ENCODE measurements at places on chromosomes 16 and 17.

DNA sequence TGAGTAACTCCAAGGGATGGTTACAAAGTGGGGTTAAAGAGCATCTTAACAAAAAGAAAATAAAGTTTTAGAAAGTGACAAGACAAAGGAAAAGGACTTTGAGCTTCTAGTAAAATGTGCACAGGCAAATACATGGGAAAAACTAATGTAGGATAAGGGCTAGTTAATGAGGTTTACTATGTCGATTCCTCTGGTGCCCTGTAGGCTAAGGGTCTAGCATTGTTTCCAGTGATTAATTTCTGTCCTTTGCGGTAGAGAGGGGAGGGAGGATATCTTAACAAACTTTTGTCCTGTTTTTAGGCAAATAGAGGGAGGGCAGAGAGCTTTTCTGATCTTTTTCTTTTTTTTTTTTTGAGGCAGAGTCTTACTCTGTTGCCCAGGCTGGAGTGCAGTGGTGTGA lies 96.6 kb upstream of the SIAH1 start:
- DNase-seq: no peak

- DNase-seq: no peak
Observed at GRCh38 chr16:83977056-83977815, 9.2 kb downstream of the NECAB2 start.

- no peak for DNase-seq
Observed at GRCh38 chr17:6536566-6537065, 19.7 kb downstream of the PITPNM3 start.

DNA sequence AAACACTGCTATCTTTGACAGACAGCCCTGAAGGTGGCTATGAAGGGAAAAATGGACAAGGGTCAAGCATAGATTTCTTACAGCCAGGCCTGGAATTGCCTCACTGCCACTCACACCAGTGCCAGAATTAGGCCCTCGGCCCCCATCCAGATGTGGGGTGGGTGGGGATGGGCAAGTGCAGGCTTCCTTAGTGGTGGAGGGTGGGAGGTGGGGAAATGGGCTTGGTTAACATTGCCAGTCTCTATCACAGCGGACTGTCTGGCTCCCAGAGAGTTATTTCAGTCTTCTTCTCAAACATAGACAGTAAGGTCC lies 24.9 kb downstream of the B9D1 start:
- no peak for DNase-seq

GRCh38 chr17:77466140-77466539 lies 325.4 kb downstream of the SEC14L1 start:
- no peak for DNase-seq

GRCh38 chr17:50135316-50136095 lies 5.5 kb upstream of the SAMD14 start:
- DNase-seq: no peak

- no peak for DNase-seq
Observed at GRCh38 chr16:65832679-65833078, 533.8 kb upstream of the CDH5 start.

- DNase-seq: no peak
Observed at GRCh38 chr16:25788637-25789036, 96.9 kb downstream of the HS3ST4 start.

GRCh38 chr16:4361944-4362311 lies 9.7 kb upstream of the VASN start:
- DNase-seq: no peak

GRCh38 chr16:65728652-65729051 lies 606.8 kb upstream of the CDH11 start:
- DNase-seq: no peak

GRCh38 chr16:19294156-19294649 lies 8.7 kb downstream of the CLEC19A start:
- DNase-seq: peak; percentile 49

GRCh38 chr16:53415504-53415903 lies 18.8 kb upstream of the RBL2 start:
- DNase-seq: no peak

GRCh38 chr16:52499060-52499440 lies 47.9 kb downstream of the TOX3 start:
- no peak for DNase-seq

GRCh38 chr16:22734368-22734767 lies 79.6 kb upstream of the HS3ST2 start:
- DNase-seq: no peak

GRCh38 chr17:80793851-80794267 lies 197.8 kb upstream of the CHMP6 start:
- DNase-seq: no peak

- no peak for DNase-seq
Observed at GRCh38 chr16:14635395-14636165, 2.8 kb downstream of the BFAR start.

GRCh38 chr17:12627177-12627629 lies 38.5 kb upstream of the MYOCD start:
- DNase-seq: no peak

DNA sequence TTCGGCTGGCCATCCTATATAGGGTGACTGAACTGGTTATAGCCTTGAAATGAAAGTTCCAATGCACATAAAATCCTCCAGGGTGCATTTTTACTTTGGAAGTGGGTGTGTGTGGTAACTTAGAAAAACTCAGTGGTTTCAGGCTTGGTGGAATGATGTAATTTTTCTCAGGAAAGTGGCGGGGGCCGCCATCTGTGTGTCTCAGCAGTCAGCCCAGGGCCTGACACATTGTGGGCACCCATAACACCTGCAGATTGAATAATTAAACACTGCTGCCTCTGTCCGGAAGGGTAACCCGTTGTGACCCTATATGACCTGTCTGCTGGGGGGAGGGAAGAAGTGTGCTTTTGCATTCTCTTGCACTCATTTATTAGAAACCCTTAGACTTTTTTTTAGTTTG lies 2.2 kb upstream of the PDP2 start:
- DNase-seq: no peak

- no peak for DNase-seq
Observed at GRCh38 chr16:68097088-68097487, 11.9 kb downstream of the NFATC3 start.

- no peak for DNase-seq
Observed at GRCh38 chr17:30275911-30276310, 15.8 kb downstream of the BLMH start.

DNA sequence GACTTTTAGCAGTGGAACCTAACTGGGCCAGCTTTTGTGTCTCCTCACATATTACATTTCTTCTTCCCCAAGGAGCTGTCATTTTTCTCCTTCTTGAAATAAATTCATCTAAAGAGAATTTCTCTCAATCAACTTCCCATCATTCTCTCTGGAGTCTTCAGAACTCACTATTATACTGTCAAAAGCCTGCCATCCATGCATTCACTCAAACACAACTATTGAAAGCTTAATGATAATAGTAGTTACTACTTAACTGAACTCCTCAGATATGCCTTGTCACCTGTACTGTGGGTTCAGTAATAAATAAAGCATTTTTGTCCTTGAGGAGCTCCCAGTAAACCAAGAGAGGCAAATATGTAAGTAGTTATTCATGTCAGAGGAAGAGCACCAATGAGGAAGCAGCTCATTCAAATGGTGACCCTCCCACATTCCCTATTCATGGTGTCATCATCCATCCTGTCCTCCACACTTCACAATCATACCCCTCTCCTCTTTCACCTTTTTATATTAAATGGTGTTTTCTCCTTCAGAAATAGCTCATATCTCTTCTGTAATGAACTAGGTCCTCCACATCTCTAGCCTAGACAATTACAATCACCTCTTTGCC lies 162.6 kb downstream of the CA10 start:
- no peak for DNase-seq

GRCh38 chr17:17467016-17467415 lies 9.8 kb upstream of the MED9 start:
- DNase-seq: no peak

GRCh38 chr17:6938637-6939036 lies 57.2 kb upstream of the ALOX12 start:
- DNase-seq: no peak

- no peak for DNase-seq
Observed at GRCh38 chr16:75256059-75256571, 4.7 kb upstream of the BCAR1 start.

DNA sequence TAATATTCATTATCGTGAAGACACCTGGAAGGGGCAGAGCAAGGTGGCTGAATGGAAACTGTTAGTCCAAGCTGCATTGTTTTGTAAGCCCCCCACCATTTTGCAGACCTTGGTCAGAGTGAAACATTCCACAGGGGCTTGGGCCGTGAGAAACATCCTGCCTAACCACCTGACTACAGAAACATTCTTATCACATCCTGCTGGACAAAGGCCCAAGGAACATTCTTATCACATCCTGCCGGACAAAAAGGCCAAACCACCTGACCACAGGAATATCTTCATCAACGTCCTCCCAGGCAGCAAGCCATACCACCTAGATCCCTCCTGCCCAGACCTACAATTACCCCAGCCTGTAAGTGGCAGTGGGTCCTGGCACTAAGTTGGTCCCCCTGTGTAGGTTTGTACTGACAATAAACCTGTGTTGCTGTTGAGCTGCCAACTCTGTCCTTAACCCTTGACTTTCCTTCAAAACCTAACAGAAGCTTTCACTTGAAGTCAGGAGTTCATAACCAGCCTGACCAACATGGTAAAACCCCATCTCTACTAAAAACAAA lies 19.6 kb downstream of the ATF7IP2 start:
- DNase-seq: no peak

DNA sequence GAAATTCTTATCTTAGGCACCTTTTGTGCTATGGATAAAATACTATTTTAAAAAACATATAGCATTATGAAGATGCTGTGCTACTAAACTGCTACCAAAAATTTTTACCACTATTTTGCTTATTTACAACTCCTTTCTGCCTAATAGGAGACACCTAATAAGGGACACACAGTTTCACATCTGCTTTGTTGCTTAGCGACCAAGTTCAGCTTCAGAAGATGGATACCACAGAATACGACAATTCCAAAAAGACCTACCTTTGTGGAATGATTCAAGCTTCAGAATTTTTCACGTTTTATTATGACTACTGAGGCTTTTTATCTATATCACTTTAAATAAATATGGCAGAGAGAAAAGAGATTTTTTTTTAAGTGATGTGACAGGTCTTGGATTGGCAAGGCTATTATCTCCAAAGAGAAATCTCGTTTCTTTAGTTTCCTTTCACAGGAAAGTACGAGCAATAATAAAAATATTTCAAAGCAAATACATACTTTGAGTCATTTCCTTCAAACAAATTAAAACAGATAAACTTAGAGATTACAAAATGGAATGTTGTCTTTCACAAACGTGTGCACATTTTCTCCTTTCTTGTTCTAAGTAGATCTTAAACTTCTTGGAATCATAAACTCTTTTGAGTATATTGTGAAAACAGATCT lies 35.4 kb downstream of the SPAG9 start:
- DNase-seq: no peak

DNA sequence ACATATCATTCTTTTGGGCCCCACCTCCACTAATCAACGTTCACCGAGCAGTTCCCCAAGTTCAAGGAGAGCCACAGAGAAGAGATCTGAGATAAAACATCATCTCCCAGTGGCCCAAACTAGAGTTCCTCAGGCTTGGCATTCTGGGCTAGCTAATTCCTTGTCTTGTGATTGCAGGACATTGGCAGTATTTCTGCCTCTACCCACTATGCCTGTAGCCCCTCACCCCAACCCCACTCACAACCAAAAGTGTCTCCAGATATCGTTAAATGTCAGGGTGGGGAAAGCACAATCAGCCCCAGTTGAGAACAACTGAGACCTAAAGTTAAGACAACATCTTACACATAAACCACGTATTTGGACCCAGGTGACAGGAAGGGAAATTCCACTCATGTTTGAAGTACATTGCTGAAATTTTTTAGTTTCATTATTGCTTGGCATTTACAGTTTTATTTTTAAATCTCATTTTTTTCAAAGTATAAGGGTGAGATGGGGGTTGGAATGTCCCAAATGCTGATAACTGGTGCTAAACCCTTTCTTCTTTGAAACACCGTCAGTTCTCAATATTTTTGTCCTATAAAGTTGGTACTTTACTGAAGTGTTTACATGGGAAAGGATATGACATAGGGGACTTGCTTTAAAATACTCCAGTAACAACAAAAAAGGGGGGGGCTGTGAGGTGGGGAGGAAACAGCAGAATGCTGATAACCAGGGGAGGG lies 13.6 kb downstream of the ZC3H7A start:
- peak; percentile 21 for DNase-seq

GRCh38 chr16:82192665-82193064 lies 22.6 kb upstream of the MPHOSPH6 start:
- DNase-seq: peak; percentile 64

GRCh38 chr16:30692396-30693064 lies 6.4 kb upstream of the SRCAP start:
- DNase-seq: no peak

DNA sequence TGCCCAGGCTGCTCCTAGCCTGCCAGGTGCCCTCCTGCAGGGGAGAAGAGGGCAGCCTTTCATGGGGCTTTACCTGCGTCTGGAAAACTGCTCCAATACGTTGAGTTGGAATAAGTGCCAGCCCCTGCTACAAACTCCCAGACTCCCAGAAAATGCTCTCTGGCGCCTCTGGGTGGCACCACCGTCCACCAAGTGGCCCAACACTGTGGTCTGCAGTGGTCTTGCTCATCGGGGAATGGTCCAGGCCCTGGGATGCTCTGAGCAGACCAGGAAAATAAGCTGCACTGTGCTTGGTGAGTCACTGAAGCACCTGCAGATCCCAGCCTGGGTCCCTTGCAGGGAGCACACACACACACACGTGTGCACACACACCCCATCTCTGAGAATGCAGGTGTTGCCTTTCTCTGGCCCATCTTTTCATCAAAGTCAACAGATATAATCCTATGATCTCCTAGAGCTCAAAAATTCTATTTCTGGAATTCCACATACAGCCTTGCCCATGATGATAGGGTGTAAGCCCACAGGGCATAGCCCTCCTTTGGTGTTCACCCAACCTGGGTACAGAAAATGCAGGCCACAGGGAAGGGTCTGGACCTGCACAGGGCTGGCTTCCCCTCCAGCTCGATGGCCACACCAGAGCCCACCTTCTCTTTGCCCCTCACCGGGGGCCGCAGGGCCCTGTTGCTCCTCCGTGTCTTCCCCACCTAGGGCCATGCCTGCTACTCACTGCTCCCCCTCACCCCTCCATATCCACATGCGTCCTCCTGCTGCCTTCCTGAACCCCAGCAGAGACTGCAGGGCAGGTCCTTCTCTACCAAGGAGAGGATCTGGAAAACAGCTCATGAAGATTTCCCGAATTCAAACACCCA lies 20.5 kb downstream of the CDIP1 start:
- DNase-seq: no peak

All from CD4-positive, alpha-beta T cell (primary cell).